Prostate gland (tissue), 2 donors: ENCODE measurements at places on chromosomes 16 and 17. TPM values are rescaled to one million over a fixed set of nuclear protein-coding genes. Genes with fewer than 3 reads are reported as not detected.

The CCL16 gene
- total RNA-seq = not detected

The MT3 gene
- not detected for total RNA-seq

GRCh38 chr17:76184290-76184689 is 43.2 kb upstream of the FOXJ1 start:
- DNase-seq = no peak

- peak; percentile 88 for DNase-seq
Measured at GRCh38 chr17:47955497-47956461, 1.9 kb downstream of the PRR15L start.

DNA sequence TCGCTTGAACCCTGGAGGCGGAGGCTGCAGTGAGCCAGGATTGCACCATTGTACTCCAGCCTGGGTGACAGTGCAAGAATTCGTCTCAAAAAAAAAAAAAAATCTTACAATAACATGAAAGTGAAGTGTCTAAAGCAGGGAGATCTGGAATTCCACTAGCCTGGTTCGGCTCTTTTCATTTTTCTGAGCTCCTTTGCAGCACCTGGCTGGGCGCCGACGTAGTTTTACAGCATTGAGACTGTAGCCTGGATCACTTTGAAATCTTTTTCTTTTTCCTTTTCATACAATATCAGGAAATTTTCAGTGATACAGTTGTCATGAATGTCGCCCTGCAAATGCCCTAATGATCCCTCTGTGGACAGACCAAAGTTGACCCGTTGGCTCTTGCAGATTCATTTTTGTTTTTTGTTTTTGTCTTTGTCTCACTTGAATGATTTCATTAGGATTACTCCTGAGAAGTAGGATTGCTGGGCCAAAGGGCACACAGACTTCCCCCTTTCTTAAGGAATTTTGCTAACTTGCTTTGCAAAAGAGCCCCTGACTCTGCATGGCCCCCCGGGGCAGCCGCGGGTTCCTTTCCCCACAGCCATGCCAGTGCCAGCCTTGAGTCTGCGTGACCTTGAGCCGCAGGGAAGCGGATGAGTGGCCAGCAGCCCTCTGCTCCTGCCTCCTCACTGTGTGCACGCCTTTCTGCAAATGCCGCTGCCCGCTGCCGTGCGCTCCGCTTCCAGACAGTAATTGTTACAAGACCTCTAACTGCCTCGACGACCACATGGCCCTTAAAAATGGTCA is 28.0 kb downstream of the CRISPLD2 start:
- DNase-seq = no peak

The SLFN12L gene
- total RNA-seq = 1.2 TPM

GRCh38 chr17:38435795-38436194 is 7.5 kb downstream of the ARHGAP23 start:
- DNase-seq = no peak

- DNase-seq = no peak
Measured at GRCh38 chr16:2818272-2818876, 1.3 kb downstream of the PRSS21 start.
